M059J (cell line): ENCODE measurements at places on chromosomes 12 and 14. TPM values are rescaled to one million over a fixed set of nuclear protein-coding genes. Genes with fewer than 3 reads are reported as not detected.

DNA sequence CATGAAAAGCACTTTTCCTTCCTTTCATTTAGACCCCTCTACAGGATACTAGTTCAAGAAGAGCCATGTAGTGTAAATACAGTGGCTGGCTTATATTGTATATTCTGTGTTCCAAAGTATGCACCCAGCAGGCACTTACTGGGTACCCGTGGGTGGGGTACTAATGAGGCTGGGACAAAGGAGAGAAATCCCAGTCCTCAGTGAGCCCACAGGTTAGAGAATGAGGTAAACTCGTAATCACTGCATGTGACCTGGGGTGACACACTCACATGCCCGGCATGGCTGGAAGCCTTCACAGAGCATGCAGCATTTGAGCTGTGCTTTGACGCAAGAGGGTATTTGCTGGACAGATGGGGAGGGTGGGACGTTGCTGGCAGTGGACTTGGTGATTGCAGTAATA lies 17.1 kb downstream of the SLC24A4 start:
- DNase-seq: no peak

Gene TBX5
- total RNA-seq: not detected in 2 replicates

Gene PLEKHA5
- 17.3 and 19.6 TPM in 2 replicates for total RNA-seq

Gene CD9
- total RNA-seq: 72.4 and 86.2 TPM in 2 replicates

DNA sequence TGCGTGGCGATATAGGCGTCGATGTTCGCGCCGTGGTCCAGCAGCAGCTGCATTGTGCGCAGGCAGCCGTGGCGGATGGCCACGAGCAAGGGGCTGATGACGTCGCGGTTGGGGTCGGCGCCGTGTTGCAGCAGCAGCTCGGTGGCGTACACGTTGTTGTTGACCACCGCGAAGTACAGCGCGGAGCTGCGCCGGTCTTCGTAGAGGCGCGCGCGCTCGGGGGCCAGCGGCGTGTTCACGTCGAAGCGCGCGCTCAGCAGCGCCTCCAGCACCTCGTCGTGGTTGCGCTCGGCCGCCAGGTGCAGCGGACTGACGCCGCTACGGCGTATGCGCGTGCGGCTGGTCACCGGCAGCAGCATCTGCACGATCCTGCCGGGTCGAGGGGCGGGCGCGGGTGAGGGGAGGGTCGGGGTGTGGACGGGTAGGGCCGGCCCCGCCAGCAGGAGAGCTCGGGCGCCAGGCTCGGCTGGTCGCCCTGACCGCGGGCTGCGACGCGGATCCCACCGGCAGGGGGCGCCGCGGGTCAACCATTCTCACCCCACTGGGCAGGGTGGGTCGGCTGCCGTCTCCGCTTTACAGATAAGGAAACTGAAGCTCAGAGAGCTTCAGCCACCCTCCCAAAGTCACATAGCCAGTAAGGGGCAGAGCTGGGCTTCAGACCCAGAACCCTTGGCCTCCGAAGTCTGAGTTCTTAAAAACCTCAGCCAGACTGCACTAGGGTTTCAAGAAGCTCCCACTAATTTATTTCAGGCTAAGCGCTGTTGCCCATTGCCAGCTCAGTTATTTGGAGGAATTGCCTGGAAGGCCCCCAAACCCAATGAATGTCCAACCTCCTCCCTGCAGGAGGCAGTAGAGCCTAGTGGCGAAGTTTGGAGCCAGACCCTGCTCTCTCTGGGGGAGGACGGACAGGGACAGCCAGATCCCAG lies 12.4 kb downstream of the FAM181A start:
- DNase-seq: peak; percentile 41

DNA sequence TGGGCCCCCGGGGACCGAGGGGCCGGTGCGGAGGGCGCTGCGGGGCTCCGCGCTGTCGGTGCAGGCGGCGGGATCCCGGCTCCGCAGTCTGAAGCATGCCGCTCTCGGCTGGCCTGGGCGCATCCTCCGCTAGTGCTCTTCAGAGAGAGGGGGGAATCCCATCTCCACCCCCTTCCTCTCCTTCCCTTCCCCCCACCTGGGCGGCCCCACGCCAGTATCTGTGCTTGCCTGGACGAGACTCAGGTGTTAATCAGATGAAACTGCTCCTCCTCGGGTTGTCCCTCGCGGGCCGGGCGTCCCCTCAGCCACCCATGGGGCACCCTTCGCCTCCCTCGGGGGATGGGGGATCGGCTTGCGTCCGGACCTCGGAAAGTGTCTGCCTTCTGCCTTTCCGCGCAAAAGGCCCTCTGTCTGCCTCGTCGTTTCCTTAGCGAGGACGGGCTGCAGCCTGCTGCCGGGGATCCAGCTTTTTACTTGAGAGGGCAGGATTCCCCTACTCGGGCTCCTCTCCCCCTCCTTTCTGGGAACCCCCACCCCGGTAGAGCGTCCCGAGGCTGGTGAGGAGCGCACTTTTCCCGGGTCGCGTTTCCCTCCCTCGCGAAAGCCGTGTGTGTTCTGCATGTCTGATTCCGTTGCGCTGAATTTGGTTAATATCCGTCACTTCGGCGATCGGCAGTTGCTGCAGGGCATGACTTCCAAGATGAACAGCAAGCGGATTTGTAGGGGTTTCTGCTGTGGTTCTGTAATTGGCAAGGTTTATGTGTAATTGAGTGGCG lies 1.1 kb downstream of the GPHN start:
- peak; percentile 25 for DNase-seq

Gene KRT72
- total RNA-seq: not detected in 2 replicates

Gene CFAP251
- 1.1 and 1.2 TPM in 2 replicates for total RNA-seq

Gene TCTN2
- total RNA-seq: 17.4 and 22.9 TPM in 2 replicates

Gene NOC4L
- 10.8 and 18.6 TPM in 2 replicates for total RNA-seq

Gene RGS6
- total RNA-seq: not detected in 2 replicates

GRCh38 chr12:26069796-26070195 lies 55.0 kb downstream of the BHLHE41 start:
- no peak for DNase-seq
